Muscle of leg (tissue), 16 donors: ENCODE measurements at places on chromosomes 16 and 17. TPM values are rescaled to one million over a fixed set of nuclear protein-coding genes. Genes with fewer than 3 reads are reported as not detected.

- H3K4me3 ChIP-seq = no peak overlapping the region
- no peaks in the 10 kb centered on the region for H3K27me3 ChIP-seq
- H3K27ac ChIP-seq = peak overlapping the region; percentile 70
These were observed 70.4 kb upstream of the TANC2 start for GRCh38 chr17:62895320-62896301.

GRCh38 chr17:39740357-39741111, 2.8 kb downstream of the GRB7 start:
- no peak overlapping the region for H3K4me3 ChIP-seq
- H3K36me3 ChIP-seq = no peaks in the 10 kb centered on the region
- H3K27me3 ChIP-seq = peaks cover 85% of the 10 kb centered on the region
- no peak overlapping the region for H3K27ac ChIP-seq

- no peak for DNase-seq
- H3K4me1 ChIP-seq = peaks cover 12% of the 10 kb centered on the region
- no peak overlapping the region for H3K4me3 ChIP-seq
- no peaks in the 10 kb centered on the region for H3K27me3 ChIP-seq
These were observed 87.5 kb downstream of the SEC14L1 start for GRCh38 chr17:77228241-77228752.

- no peaks in the 10 kb centered on the region for H3K36me3 ChIP-seq
- peaks cover 71% of the 10 kb centered on the region for H3K27me3 ChIP-seq
- peak; percentile 68 for DNase-seq
- H3K4me1 ChIP-seq = peaks cover 62% of the 10 kb centered on the region
These were observed 1.2 kb upstream of the FGF11 start for GRCh38 chr17:7437950-7438614.

DNA sequence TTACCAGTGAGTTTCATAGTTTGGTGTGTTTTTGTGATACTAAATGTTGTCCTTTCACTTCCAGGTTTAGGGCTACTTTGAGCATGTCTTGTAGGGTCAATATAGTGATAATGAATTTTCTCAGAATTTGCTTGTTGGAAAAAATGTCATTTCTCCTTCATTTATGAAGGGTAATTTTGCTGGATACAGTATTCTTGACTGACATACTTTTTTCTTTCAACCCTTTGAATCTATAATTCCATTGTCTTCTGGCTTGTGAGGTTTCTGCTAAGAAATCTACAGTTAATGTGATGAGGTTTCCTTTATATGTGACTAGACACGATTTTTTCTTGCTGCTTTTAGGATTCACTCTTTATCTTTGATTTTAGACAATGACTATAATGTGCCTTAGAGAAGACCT, 219.3 kb downstream of the BCAS3 start:
- H3K27me3 ChIP-seq = no peaks in the 10 kb centered on the region
- no peak overlapping the region for H3K27ac ChIP-seq
- H3K4me1 ChIP-seq = no peaks in the 10 kb centered on the region
- H3K4me3 ChIP-seq = no peak overlapping the region
- no peak for DNase-seq

Gene TPSG1
- not detected for total RNA-seq

- H3K4me3 ChIP-seq = no peak overlapping the region
- H3K36me3 ChIP-seq = no peaks in the 10 kb centered on the region
- H3K27ac ChIP-seq = no peak overlapping the region
- peak; percentile 23 for DNase-seq
- no peaks in the 10 kb centered on the region for H3K27me3 ChIP-seq
These were observed 30.4 kb upstream of the SMPD3 start for GRCh38 chr16:68478526-68479250.

DNA sequence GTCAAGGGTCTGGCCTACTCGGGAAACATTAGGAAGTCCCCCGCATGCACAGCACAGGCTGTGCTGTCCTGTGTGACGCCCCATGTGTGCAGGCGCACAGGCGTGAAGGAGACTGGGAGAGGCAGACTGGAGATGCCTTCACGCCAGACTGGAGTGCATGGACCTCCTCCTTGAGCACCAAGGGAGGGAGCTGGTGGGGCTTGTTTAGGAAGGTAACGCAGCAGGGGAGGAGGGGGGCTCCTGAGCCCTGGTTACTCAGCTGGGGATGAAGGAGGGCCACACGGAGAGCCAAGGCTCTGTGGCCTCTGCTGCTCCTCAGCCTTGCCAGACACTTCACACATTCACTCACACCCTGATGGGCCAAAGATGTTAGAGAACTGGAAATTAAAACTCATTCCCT, 7.7 kb downstream of the HSDL1 start:
- no peak overlapping the region for H3K4me3 ChIP-seq
- no peak for DNase-seq
- peaks cover 4% of the 10 kb centered on the region for H3K4me1 ChIP-seq
- H3K27ac ChIP-seq = no peak overlapping the region
- H3K27me3 ChIP-seq = no peaks in the 10 kb centered on the region

GRCh38 chr17:81512562-81513371, at the start of gene ACTG1:
Gene ACTG1 (minus strand): TSS chr17:81512799. CDS start chr17:81512354, 445 bp downstream.
- peak within 1 kb of the TSS; percentile 96 for H3K27ac ChIP-seq
- peak; percentile 98 for DNase-seq
- peaks cover 53% of the 10 kb centered on the region for H3K4me1 ChIP-seq

DNA sequence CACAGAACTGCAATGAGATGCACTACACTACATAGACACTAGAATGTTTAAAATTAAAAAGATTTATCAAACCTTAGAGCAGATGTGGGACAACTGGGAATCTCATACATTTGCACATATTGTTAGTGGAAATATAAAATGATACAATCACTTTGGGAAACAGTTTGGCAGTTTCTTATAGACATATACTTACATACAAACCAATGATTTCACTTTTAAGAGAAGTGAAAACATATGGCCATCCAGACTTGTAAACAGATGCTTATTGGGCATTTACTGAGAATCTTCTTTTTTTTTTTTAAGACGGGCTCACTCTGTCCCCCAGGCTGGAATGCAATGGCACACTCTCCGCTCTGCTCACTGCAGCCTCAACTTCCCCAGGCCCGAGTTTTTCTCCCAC, 50.1 kb downstream of the AXIN2 start:
- H3K36me3 ChIP-seq = no peaks in the 10 kb centered on the region
- peak; percentile 63 for DNase-seq
- no peak overlapping the region for H3K27ac ChIP-seq
- H3K4me1 ChIP-seq = peaks cover 7% of the 10 kb centered on the region
- H3K4me3 ChIP-seq = no peak overlapping the region
- H3K27me3 ChIP-seq = peaks cover 3% of the 10 kb centered on the region

DNA sequence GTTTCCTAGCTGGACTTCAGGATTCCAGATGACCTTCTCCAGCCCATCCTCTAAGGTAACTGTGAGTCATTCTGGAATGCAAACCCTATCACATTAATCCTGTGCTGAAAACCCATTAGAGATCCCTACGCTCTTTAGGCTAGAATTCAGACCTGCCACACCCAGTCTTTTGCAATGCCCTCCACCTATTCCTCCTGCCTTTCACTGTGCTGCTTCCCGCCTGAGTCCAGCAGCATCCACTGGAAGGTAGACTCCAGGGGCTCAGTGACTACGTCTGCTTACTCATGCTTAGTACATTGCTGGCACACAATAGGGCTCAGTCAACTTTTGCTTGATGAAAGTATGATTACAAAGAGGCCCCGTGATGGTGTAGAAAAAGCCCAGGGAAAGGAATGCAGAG, 121.1 kb downstream of the SPACA3 start:
- no peaks in the 10 kb centered on the region for H3K36me3 ChIP-seq
- H3K27me3 ChIP-seq = no peaks in the 10 kb centered on the region
- H3K4me1 ChIP-seq = peaks cover 31% of the 10 kb centered on the region
- peak; percentile 46 for DNase-seq
- no peak overlapping the region for H3K4me3 ChIP-seq

Gene MKS1
- 12.5 TPM for total RNA-seq

Gene DHRS7C
- 143 TPM for total RNA-seq

- no peak for DNase-seq
- no peaks in the 10 kb centered on the region for H3K27me3 ChIP-seq
- H3K4me1 ChIP-seq = no peaks in the 10 kb centered on the region
- H3K27ac ChIP-seq = no peak overlapping the region
- no peak overlapping the region for H3K4me3 ChIP-seq
These were observed 18.6 kb upstream of the CLTC start for GRCh38 chr17:59601130-59601529.

- H3K27me3 ChIP-seq = no peaks in the 10 kb centered on the region
- no peak overlapping the region for H3K27ac ChIP-seq
- peaks cover 27% of the 10 kb centered on the region for H3K36me3 ChIP-seq
- H3K4me1 ChIP-seq = no peaks in the 10 kb centered on the region
- no peak overlapping the region for H3K4me3 ChIP-seq
- DNase-seq = no peak
These were observed 17.4 kb downstream of the CDIPT start for GRCh38 chr16:29845656-29846055.

DNA sequence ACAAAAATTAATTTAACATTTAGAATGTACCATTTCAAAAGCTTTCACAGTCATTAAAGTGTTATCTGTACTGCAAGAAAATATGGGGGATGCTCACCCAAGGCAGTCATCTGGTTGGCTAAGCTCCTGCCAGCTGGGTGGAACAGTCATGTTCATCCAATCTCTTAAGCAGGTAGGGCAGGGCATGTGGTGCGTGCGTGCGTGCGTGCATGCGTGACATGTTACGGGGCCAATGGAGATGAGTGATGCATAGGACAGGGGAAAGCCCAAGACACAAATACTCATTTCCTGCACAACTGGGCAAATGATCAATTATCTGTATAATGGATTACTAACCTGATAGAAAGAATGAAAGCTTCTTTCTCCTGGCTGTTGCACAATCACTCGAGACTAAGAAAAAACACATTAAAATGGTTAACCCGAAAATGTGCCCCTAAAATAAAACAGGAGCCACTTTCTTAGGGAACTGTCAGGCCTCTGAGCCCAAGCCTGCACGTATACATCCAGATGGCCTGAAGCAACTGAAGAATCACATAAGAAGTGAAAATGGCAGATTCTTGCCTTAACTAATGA, 104.4 kb downstream of the MYO1D start:
- no peaks in the 10 kb centered on the region for H3K27me3 ChIP-seq
- no peak overlapping the region for H3K27ac ChIP-seq
- H3K36me3 ChIP-seq = no peaks in the 10 kb centered on the region
- H3K4me3 ChIP-seq = no peak overlapping the region
- H3K4me1 ChIP-seq = no peaks in the 10 kb centered on the region
- no peak for DNase-seq

- no peaks in the 10 kb centered on the region for H3K4me1 ChIP-seq
- H3K27me3 ChIP-seq = no peaks in the 10 kb centered on the region
- H3K36me3 ChIP-seq = no peaks in the 10 kb centered on the region
- no peak overlapping the region for H3K4me3 ChIP-seq
- no peak for DNase-seq
- no peak overlapping the region for H3K27ac ChIP-seq
These were observed 157.4 kb downstream of the WWOX start for GRCh38 chr16:78256686-78257375.

GRCh38 chr17:42183741-42184711, 1.2 kb downstream of the HCRT start:
- no peaks in the 10 kb centered on the region for H3K36me3 ChIP-seq
- peak overlapping the region; percentile 83 for H3K27ac ChIP-seq
- H3K27me3 ChIP-seq = peaks cover 50% of the 10 kb centered on the region
- peak; percentile 78 for DNase-seq
- peaks cover 37% of the 10 kb centered on the region for H3K4me1 ChIP-seq
- peak overlapping the region; percentile 52 for H3K4me3 ChIP-seq

GRCh38 chr16:10979717-10980601, 35.6 kb downstream of the CLEC16A start:
- no peaks in the 10 kb centered on the region for H3K27me3 ChIP-seq
- peak overlapping the region; percentile 90 for H3K27ac ChIP-seq
- H3K36me3 ChIP-seq = peaks cover 33% of the 10 kb centered on the region
- peak; percentile 96 for DNase-seq
- H3K4me1 ChIP-seq = peaks cover 67% of the 10 kb centered on the region

Gene LGALS9B
- total RNA-seq = not detected

GRCh38 chr16:54163197-54163843, 123.3 kb downstream of the IRX3 start:
- H3K27ac ChIP-seq = no peak overlapping the region
- H3K36me3 ChIP-seq = no peaks in the 10 kb centered on the region
- no peaks in the 10 kb centered on the region for H3K27me3 ChIP-seq

Gene FBXL19
- 6.3 TPM for total RNA-seq

DNA sequence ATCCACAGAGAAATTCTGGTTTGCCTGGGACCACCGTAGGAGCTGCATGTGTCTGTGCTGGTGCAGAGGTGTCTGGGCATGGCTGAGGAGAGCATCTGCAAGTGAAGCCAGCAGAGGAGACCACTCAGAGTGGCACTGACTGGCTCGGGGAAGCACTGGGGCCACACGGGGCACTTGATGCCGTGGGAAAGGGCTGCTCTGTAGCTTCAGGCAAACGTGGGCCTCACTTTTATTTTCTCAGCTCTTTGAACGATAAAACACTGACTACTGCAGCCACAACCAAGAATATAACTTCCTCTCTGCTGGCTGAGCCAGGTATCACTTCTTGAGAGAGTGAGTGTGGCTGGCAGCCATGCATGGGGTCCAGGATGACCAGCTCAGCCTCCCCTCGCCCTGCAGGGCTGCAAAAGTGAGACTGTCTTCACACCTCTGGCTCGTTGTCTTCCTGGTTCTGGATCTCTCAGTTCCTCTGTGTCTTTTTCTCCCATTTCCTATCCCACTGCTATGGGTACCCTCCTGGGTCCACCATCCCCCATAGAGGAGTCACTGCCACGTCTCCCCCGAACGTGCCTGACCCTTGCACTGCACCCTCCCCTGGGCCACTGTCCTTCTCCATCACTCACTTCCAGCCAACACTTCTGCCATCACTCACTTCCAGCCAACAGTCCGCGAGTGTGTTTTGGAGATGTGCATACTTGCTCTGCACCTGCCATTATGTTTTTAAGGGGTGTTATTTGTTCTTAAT, 201.4 kb upstream of the CHMP6 start:
- no peak for DNase-seq
- H3K4me1 ChIP-seq = peaks cover 52% of the 10 kb centered on the region
- H3K36me3 ChIP-seq = peaks cover 14% of the 10 kb centered on the region
- no peaks in the 10 kb centered on the region for H3K27me3 ChIP-seq

DNA sequence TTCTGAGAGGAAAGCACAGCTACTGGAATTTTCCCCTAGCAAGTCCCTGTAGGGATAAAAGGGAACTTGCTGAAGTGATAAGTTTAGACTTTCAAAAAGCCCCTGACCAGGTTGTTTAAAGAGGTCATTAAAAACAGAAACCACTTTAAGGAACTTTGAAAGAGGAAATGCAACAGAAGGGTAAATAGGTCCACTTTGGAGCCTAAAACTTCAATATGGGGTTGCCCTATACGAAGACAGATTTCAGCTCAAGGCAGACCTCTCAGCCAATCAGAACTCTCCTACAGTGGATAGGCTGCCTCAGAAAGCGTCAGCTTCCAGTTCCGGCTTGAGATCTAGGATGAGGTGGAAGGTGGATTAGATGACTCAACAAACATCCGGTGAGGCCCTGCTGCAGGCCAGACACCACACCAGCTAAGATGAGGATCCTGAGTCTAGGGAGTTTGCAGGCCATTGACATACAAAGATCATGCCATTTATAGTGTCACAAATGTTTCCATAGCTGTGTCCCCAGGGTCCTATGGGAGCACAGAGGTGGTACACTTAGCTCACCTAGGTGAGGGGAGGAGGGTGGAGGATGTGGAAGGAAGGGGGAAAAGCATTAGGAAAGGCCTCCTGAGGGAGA, 7.9 kb upstream of the MFSD6L start:
- peak; percentile 62 for DNase-seq
- no peaks in the 10 kb centered on the region for H3K36me3 ChIP-seq
- H3K27ac ChIP-seq = peak overlapping the region; percentile 47
- H3K27me3 ChIP-seq = no peaks in the 10 kb centered on the region
